ENCODE measurements at places on chromosomes 1 and 21. TPM values are rescaled to one million over a fixed set of nuclear protein-coding genes. Genes with fewer than 3 reads are reported as not detected.

The SLC45A3 gene
- total RNA-seq: 1.4 TPM

The ERG gene
- total RNA-seq: 3.5 TPM

DNA sequence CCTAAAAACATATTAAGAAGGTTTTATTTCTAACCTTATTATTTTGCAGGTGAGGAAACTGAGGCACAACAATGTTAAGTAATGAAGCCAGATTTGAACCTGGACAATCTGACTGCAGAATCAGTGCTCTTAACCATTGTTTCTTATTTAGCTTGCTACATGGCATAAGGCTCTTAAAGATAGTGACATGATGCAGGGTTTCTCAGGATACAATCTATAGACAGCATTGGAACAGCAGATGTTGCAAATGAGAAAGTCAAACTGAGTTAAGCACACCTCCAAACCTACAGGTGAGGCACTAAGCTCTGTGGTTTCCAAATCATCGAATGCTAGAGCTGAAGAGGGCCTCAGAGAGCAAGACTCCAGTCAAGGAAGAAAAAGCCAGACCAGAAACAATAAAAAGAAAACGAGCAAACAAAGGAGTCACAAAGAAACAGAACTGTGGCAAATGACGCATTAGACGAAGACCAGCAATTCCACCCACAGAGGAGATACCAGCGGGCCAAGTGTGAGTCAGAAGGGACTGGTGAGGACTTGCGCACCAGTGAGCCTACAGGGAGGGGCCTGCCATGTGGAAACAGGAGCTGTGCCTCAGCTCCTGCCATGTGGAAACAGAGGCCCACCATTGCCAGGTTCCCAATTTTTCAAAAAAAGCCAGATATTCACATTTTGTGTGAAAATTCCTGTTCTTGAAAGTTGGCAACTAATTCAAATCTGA, 14.4 kb downstream of the CD58 start:
- DNase-seq: no peak
- H3K27me3 ChIP-seq: no peaks in the 10 kb centered on the region
- H3K4me1 ChIP-seq: peaks cover 32% of the 10 kb centered on the region
- H3K4me3 ChIP-seq: no peak overlapping the region
- H3K36me3 ChIP-seq: no peaks in the 10 kb centered on the region

GRCh38 chr1:93692026-93692425, 10.4 kb upstream of the BCAR3 start:
- peaks cover 40% of the 10 kb centered on the region for H3K4me1 ChIP-seq
- H3K4me3 ChIP-seq: no peak overlapping the region
- H3K27ac ChIP-seq: no peak overlapping the region
- H3K36me3 ChIP-seq: no peaks in the 10 kb centered on the region
- DNase-seq: no peak
- no peaks in the 10 kb centered on the region for H3K27me3 ChIP-seq

- peak; percentile 34 for DNase-seq
- H3K36me3 ChIP-seq: no peaks in the 10 kb centered on the region
- H3K4me3 ChIP-seq: no peak overlapping the region
- peaks cover 46% of the 10 kb centered on the region for H3K4me1 ChIP-seq
- peak overlapping the region; percentile 59 for H3K27ac ChIP-seq
- no peaks in the 10 kb centered on the region for H3K27me3 ChIP-seq
Measured at GRCh38 chr1:201269281-201269680, 14.0 kb upstream of the PKP1 start.

DNA sequence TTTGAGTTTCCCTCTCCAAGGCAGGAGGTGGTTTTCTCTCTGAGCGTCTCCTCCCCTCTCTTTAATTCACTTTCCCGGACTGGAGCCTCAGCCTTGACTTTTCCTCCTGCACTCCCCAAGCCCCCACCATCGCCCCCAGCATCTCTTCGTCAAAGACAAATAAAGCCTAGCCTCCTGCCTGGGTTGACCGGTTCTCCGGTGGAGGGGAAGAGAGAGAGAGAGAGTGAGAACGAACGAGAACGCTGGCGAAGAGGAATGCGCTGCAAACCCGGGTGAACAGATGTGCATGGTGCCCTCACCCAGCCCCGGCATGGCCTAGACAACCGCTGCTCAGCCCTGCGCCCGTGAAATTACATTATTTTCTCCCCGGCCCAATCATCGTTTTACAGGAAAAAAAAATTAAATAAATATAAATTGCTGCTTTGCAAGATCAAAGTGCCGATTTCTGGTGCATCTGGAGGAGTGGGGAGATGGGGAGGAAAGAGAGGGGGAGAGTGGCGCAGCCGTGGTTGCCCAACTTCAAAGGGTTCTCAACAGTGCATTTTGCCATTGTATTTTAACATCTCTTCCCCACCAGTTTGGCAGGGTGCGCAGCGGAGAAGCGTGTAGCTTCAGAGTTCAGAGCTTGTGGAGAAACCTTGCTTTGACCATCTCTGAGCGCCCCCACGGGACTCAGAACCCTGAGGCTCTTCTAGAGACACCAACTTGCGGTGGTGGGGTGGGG, 11.4 kb upstream of the TBX15 start:
- no peak overlapping the region for H3K27ac ChIP-seq
- no peaks in the 10 kb centered on the region for H3K36me3 ChIP-seq
- DNase-seq: no peak
- peak overlapping the region; percentile 43 for H3K4me3 ChIP-seq
- peaks cover 86% of the 10 kb centered on the region for H3K27me3 ChIP-seq
- H3K4me1 ChIP-seq: peaks cover 32% of the 10 kb centered on the region
